ENCODE measurements at places on chromosomes 1 and 21.

- no peak for DNase-seq
Measured at GRCh38 chr1:39544327-39544726, 32.3 kb downstream of the PABPC4 start.

DNA sequence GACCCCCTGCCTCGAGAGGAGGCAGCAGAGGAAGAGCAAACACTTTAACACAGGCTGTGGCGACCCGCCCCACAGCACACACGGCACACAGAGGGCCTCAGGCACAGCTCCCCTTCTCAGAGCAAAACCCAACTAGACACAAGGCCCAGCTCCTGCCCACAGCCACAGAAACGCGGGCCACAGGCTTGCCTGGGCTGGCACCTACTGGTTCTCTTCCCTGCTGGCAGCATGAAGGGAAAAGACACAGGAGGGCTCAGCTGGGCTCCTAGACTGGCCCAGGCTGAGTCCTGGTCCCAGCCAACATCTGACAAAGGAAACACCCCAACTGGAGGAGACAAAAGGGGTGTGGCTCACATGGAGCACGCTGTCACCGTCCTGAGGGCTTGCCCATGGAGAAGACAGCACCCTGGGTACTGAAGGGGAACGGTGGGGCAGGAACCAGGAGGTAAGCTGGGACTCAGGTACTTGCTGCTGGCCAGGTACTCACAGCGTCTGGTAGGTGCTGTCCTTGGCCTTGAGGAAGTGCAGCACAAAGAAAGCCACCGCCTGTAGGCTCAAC, 3.5 kb downstream of the CD164L2 start:
- no peak for DNase-seq

DNA sequence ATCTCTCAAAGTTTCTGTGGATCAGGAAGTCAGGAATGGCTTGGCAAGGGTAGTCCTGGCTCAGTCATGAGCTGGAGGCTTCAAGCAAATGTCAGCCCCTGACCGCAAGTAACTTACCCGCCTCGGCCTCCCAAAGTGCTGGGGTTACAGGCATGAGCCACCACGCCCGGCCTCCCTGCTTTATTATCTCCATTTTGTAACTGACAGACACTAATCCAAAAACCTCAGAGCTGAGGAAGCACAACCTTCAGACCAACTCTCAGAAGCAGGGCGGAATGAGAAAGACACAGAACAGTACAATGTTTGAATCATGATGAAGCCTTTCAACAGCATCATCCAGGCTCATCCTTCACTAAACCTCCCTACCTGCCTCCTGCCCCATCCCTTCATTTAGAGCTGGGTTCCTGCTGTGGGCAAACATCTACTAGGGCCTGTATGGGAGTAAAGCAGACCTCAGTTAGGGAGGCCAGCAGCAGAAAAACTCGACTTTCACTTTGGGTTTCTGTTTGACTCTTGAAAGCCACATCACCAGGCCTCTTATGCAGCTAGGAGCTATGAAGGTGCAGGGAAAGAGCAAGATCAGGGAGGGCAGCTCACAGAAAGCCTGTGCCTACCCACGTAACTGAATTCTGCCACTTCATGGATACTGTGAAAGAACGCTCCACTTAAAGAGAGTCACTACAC, 84.4 kb upstream of the RAB4A start:
- no peak for DNase-seq

- no peak for DNase-seq
Measured at GRCh38 chr1:167764458-167765330, 42.9 kb downstream of the MPZL1 start.

DNA sequence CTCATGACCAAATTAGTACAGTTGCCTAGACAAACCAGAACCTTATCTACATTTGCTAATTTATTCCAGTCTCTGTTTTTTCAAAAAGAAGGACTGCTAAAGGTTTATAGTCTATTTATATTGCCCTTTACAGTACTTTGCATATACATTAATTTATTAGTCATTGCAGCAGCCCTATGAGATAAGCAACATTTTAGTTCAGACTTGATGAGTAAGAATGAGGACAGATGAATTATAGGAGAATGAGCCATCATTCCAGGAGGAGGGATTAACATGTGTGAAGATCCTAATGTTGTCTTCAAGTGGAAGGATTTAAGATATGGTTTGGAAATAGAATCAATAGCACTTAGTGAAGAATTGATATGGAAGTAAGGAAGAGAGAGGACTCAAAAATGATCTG, 152.4 kb downstream of the KCTD3 start:
- no peak for DNase-seq

- DNase-seq: no peak
Measured at GRCh38 chr1:9050803-9051202, 18.6 kb downstream of the SLC2A5 start.

DNA sequence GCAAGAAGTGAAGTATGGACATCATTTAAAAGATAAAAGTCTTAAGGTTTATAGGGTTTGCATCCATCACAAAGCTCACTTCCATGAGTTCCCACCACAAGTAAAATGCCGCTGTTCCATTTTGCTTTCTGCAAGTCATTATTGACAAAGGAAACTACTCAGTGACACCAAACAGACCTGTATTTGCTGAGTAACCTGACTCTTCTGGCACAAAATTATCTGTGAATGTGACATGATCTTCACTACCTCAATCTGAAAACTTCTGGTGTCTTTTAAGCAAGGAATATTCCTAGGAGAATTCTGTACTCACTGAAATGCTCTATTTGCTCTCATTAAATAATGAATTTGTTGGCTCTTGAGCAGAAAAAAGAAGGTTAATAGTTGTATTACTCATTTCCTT, 1077.4 kb upstream of the ADGRL4 start:
- DNase-seq: no peak

GRCh38 chr1:200934676-200935245, 40.1 kb downstream of the INAVA start:
- no peak for DNase-seq

DNA sequence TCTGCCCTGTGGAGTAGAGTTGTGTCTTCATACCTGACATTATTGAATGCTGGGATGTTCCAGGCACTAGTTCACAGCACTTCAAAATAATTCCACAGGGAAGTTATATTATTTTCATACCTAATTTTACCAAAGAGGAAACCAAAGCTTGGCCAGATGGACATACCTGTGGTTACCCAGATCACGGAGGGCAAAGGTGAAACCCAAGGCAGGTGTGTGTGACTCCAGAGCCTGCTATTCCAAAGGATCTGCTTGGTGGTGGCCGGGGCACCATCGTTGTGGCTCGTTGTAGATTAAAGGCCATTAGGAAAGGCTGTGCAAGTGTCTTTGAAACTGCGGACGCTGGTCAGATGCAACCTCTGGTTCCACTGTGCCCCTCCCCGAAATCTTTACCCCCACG, 108.6 kb downstream of the ZBTB18 start:
- DNase-seq: no peak

- DNase-seq: no peak
Measured at GRCh38 chr1:100457683-100458082, 80.3 kb upstream of the GPR88 start.

GRCh38 chr1:41891199-41891896, 27.4 kb downstream of the HIVEP3 start:
- no peak for DNase-seq

- no peak for DNase-seq
Measured at GRCh38 chr1:162976628-162977027, 92.5 kb upstream of the RGS4 start.

DNA sequence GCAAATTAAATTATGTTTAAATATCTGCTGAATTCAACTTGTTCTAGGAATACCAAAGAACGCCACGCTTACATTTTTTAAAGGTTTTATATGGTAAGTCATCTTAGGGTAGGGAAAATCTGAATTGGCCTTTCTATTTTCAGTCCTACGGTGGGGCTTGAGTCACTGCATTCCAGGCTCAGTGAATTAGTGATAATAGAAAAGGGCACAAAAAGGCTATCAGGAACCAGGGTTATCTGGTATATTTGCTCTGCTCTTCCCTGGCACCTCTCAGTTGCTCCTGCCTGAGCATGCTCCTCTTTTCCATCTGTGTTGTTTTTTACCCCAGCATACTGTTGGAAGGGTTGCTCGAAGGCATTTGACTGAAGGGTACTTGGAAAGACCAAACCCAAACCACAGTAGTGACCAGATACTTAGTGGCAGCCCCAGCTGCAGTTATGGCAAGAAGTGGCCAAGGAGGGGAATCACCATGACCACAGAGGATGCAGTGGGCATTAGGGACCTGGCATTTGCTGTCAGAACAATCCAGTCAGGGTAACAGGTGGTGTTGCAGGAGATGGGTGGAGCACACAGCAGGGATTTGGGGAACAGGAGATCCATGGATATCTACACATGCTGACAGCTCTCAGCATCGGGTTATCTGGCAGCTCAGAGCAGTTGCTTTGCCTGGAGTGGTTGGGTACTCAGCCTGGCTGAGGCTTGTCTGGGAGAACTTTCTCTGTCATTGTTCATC, 2.3 kb downstream of the OVAAL start:
- no peak for DNase-seq

DNA sequence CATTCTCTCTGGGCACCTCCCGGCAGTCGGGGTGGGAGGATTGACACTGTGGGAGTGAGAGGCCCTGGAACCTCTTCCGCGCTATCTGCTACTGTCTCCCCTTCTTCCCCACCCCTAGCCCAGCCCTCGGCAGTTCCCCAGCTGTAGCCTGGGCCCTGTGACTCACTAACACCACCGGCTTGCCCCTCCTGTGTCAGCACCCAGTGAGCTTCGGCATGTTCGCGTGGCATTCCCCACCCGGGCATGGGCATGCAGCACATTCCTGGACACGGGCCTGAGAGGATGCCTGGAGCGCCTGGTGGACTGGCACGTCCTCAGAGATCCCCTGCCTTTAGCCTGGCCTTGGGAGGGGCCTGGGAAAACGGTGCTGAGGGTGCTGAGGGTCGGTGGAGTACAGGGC, 1.3 kb downstream of the CDK18 start:
- DNase-seq: no peak

DNA sequence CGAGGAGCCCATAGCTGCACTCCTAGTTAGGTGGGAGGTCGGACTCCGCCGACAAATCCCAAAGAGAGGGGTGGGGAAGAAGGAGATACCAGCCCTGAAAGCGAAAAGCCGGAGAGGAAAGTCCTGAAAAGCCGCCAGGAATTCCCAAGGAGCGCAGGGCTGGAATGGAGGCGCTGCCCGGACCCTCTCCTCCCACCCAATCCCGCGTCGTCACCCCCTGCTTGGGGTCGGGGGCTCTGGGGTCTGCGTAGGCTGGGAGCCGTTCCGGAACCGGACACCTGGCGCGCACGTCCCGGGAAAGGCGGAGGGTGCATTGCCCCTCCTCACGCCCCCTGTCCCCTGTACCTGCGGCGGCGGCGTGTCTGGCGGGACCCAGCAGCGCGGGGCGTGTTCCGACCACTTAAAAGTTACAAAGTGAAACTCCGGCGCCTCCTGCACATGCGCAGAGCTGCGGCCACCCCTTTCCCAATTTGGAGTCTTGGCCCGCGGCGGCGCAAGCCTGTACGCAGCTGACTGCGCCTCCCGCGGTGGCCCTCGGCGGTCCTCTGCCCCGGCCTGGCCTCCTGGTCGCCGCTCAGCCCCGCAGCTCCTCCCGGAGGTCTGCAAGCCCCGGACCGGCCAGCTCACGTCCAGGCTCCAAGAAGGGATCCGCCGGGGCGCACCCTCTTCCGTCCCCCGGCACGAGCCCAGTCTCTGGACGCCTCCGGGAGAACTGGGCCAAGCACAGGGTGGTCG, at the start of gene TMEM63A:
Gene TMEM63A, minus strand, starts transcription at position 422 of the 735 bp plus-strand sequence. CDS start 4,800 bp downstream, outside the sequence.
- DNase-seq: peak; percentile 37

GRCh38 chr1:183632114-183632513, 3.5 kb downstream of the ARPC5 start:
- no peak for DNase-seq

- no peak for DNase-seq
Measured at GRCh38 chr21:34865400-34866241, 183.5 kb downstream of the RUNX1 start.

DNA sequence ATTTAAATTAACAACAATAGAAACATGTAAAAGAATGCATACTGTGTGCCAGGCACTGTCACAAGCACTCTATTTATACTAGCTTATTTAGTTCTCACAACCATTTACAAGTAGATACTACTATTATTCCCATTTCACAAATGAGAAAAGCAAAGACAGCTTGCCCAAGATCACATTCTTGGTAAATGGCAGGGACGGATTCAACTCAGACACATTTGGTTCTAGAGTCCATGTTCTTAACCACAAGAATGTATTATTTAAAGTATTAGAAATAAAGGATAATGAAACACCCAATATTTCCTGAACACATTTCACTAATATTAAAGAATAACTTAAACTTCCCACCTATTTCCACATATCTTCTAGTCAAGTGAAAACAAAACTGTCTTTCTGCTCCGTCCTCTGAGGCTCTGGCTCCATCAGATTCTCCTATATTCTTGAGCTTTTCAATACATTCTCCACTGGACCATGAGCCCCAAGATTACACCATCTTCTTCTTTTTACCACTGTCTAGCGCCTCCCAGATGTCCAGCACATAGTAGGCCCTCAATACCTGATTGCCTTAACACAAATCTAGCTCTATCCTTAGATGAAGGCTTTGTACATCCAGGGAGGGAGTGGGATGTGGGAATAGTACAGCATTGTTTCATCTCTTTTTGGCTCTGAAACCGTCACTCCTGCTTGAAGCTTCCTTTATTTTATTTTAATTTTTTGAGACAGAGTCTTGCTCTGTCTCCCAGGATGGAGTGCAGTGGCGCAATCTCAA, 29.3 kb downstream of the SOD1 start:
- no peak for DNase-seq

- no peak for DNase-seq
Measured at GRCh38 chr1:77310924-77311323, 29.1 kb downstream of the AK5 start.

DNA sequence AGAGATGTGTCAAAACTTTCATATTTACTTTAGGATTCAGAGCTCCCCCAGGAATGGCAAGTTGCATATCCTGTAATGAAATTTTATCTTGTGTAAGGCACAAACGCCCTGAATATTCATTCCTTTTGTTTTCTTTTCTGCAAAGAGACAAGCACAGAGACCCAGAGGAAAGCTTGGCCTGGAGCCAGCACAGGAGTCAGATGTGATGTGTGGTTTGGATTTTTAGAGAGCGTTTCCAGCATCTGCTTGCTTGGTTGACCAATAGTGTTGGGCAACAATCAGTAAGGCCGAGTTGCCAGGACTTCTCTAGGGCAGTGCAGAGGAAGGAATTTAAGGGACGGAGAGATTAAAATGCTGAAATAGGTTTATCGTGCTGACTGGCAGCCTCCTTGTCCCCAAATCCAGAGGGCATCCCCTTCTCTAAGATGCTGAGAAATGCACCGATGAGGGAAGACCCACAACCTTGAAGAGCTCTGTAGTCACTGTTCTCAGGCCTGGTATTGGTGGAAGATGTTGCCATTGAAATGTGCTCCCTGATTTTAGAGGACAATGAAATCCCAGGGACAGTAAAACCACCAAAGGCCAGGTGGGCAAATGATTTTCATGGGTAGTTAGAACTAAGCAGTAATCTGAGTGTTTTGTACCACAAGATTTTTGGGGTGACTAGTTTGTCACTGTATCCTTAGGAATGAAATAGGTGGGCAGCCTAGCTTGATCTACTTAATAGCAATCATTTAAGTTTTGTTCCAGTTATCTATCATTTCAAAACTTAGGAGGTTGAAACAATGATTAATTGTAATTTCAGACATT, 37.9 kb upstream of the RHOU start:
- DNase-seq: peak; percentile 41

DNA sequence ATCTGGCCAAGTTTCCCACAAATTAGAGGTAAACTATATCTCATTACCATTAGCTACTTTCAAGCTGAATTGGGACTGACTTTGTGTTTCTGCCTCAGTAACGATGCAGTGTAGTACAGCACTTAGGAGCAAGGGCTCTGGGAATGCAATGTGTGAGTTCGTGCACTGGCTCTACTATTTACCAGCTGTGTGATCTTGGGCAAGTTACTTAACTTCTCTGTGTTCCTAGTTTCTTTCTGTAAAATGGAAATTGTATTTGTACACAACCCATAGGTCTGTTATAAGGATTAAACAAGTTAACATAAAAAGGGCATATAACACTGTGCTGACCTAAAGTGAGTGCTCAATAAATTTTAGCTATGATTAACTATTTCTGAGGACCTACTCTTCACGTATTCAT, 65.0 kb upstream of the CSF1 start:
- no peak for DNase-seq

Measured in HFF-Myc (cell line).